RCC 7860 (cell line): ENCODE measurements at places on chromosomes 5 and 9.
A peak's percentile ranks its signal among the peaks of the same experiment; 100 is the strongest.

- DNase-seq, result no peak
Observed at GRCh38 chr5:128038643-128039042, 44.9 kb upstream of the SLC12A2 start.

GRCh38 chr9:20002011-20002410, 213.2 kb upstream of the SLC24A2 start:
- no peak for DNase-seq

DNA sequence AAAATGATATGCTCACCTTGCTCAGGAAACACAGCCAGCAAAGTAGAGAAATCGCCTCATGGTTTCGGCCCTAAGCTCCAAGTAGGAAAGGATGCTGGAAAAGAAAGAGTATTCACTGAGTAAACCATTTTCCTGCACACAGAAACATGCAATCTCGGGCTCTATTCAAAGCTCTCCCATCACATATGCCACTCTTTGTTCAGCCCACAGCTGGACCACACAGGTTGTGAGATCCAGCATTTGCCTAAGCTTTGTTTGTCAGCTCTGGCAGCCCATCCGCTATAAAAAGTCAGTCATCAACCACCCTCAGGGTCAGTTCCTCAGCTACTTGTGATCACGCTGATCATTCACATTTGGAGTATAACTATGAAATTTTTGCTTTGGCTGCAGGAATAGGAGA, 96.5 kb upstream of the SMARCA2 start:
- no peak for DNase-seq

GRCh38 chr5:169788168-169788567, 151.1 kb downstream of the DOCK2 start:
- DNase-seq, result peak; percentile 89

- peak; percentile 44 for DNase-seq
Observed at GRCh38 chr5:170100066-170100943, 5.4 kb upstream of the FOXI1 start.

DNA sequence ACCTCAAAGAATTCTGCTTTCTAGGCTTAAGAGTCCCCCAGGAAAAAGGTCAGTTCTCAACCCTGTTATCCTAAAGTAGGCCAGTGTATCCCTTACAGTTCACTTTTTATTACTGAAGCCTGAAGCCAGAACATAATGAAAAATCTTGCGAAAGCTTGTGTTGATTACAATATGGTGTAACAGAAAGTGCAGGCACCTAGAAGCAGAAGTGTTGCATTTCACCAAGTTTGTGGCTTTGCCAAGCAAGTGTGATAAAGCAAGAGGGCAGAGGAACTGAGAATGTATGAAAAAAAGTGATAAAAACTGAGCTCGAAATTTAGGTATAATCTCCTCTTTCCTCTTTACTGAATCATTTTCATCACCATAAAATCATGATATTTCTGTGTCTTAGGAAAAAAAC, 26.2 kb downstream of the AGTPBP1 start:
- no peak for DNase-seq

GRCh38 chr9:12503606-12504122, 189.5 kb upstream of the TYRP1 start:
- no peak for DNase-seq

- peak; percentile 72 for DNase-seq
Observed at GRCh38 chr5:73823508-73823925, 197.5 kb downstream of the ARHGEF28 start.

GRCh38 chr5:179217356-179217755, 127.9 kb downstream of the ADAMTS2 start:
- DNase-seq, result no peak

DNA sequence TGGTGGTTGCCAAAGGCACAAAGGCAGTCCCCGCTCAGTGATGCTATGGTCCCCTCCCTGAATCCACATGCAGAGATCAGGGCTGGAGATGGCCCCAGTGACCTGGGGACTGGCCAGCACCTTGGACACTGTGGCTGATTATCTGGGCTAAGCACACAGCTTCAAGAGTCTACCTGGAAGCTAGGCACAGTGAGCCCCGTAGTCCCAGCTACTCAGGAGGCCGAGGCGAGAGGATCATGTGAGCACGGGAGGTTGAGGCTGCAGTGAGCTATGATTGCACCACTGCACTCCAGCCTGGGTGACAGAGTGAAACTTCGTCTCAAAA, 8.3 kb upstream of the SCGB3A1 start:
- no peak for DNase-seq

GRCh38 chr9:93068956-93069355, 10.5 kb downstream of the SUSD3 start:
- no peak for DNase-seq

DNA sequence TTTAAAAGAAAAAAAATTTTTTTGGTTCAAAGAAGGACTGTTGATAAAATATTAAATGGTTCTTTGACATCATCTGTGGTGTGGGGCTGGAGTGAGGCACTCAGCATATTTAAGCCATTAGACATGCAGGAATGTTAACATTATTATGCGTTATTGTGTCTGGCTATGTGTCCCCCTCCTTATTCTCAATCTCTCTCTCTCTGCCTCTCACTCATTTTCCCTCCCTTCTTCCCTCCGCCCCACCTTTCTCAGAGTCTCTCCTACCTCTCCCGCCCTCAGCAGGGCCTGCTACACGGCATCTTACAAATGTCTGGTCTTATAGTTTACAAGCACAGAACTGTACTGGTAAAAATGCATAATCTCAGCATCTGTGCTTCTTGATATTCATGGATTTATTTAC, 287.8 kb upstream of the TMEM161B start:
- no peak for DNase-seq

GRCh38 chr5:33608344-33609041, 167.7 kb downstream of the TARS1 start:
- DNase-seq, result no peak

- DNase-seq, result no peak
Observed at GRCh38 chr5:42636425-42636824, 120.2 kb upstream of the CCDC152 start.

GRCh38 chr5:171816666-171817065, 31.0 kb downstream of the SMIM23 start:
- no peak for DNase-seq

- DNase-seq, result no peak
Observed at GRCh38 chr5:75524071-75524470, 12.4 kb downstream of the POLK start.

- DNase-seq, result no peak
Observed at GRCh38 chr5:91219091-91219802, 163.9 kb downstream of the ARRDC3 start.

- no peak for DNase-seq
Observed at GRCh38 chr9:121670431-121670830, 19.0 kb downstream of the DAB2IP start.

DNA sequence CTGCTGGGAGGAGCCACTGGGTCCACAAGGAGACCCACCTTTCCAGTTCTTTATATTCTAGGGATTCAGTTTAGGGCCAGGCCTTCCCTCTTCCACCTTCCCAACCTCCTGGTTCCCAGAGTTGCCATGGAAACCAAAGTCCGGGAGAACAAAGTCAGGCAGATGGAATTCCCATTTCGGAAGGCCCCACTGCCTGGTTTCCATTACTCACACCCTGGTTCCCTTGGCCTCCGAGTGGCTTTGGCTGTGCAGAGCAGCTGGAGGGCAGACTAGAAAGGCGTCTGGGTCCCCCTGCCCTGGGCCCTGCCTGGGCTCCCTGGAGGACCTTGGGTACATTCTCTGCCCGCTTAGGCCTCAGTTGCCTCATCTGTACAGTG, 136.1 kb downstream of the RGS3 start:
- DNase-seq, result peak; percentile 55

DNA sequence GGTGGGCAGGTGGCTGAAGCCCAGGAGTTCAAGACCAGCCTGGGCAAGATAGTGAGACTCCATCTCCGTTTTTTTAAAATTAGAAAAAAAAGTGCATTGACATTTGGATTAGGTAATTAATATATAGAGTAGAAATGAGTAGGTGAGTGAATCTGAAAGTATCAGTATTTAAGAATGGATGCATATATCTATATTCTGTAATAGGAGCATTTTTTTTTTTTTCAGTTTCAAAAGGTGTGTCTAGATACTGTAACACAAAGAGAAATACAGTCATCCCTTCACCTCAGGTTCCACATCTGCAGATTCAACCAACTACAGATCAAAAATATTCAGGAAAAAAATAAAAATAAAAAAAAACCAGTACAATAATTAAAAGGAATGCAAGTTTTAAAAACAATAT, 50.8 kb downstream of the RBM27 start:
- DNase-seq, result no peak

DNA sequence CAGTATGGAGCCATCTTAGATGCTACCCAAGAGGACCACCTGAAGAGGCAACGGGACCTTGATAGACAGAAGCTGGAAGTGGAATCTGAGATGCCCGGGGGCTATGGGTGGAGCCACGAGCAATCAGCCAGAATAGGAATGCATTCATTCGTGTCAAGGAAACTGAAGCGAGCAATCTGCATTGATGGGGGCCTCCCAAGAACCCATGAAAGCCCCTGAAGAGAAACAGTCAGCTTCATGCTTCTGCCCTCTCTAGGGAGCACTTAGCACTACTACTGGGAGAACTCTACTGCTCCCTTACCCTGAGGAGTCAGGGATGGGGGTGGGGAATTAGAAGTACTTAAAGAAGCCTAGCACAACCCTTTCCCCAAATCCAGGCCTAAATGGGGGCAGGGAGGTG, 51.9 kb upstream of the TCERG1 start:
- no peak for DNase-seq

GRCh38 chr5:43389679-43390329, 22.4 kb downstream of the CCL28 start:
- DNase-seq, result peak; percentile 93

DNA sequence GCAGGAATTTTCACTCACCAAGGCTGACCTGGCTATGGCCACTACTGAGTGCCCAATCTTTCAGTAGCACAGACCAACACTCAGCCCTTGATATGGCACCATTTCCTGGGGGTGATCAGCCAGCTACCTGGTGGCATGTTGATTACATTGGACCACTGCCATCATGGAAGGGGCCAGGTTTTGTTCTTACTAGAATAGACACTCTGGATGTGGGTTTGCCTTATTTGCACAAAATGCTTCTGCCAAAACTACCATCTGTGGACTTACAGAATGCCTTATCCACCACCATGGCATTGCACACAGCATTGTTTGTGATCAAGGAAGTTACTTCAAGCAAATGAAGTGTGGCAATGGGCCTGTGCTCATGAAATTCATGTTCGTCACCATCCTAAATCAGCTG, 69.7 kb upstream of the SH3GL2 start:
- DNase-seq, result no peak

GRCh38 chr5:38258042-38258318, 379 bp upstream of the EGFLAM start:
- DNase-seq, result no peak

DNA sequence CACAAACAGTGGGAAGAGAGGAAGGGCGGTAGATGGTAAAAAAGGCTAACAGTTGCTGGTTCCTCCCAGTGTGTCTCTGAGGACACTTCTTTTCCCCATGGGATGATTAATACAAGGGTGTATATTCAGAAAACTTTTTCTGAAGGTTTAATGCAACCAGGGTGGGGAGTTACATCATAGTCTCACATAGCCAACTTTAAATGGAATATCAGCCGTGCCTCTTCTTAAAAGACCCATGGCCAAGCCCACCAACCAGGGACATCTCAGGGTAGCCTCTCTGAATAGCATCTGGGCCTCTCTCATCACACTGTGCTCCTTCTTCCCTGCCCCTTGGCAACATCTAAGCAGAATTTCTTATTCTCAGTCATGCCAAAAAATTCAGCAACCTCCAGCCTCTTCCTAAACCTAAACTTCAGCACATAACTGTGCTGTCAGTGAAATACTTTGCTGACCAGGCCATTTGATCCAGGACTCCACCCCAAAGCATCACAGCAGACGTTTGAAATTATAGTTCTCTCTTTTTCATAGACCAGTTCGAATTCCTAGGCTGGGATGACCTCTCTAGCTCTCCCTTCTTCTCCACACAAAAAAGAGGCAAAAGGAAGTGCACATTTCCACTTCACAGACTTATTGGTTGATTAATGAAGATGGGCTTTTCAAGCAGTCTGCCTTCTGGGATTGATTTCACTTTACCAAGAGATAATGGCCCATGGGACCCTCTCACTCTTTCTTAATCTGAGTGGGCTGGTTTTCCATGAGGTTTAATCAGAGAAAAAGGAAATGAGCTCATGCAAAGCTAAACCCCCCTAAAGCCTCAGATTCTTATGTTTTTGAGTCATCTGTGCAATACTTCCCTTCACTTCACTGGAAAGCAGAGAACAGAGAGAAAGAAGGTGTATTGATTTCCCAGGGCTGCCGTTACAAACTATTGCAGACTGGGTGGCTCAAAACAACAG, 85.1 kb upstream of the RAI14 start:
- peak; percentile 66 for DNase-seq

- DNase-seq, result no peak
Observed at GRCh38 chr5:122985006-122985700, 51.4 kb downstream of the PPIC start.

GRCh38 chr5:124652514-124652819, 94.0 kb downstream of the ZNF608 start:
- DNase-seq, result no peak

DNA sequence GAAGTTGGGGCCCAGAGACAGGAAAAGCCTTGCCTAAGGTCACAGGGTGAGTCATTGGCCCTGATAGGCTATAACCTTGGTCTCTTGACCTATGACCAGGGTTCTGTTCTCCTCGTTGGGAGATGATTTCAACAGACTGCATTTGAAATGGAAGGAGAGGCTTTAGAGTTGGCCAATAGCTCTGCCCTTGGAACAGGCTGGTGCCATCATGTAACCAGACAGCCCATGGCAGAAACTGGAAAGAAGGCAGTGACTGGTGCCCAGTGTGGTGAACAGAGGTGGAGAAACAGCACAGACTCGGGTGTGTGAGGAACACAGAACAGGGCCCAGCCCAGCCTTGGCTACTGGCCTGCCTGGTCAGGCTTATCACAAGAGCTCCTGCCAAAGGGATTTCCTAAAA, 109.8 kb upstream of the SLC25A48 start:
- DNase-seq, result no peak

DNA sequence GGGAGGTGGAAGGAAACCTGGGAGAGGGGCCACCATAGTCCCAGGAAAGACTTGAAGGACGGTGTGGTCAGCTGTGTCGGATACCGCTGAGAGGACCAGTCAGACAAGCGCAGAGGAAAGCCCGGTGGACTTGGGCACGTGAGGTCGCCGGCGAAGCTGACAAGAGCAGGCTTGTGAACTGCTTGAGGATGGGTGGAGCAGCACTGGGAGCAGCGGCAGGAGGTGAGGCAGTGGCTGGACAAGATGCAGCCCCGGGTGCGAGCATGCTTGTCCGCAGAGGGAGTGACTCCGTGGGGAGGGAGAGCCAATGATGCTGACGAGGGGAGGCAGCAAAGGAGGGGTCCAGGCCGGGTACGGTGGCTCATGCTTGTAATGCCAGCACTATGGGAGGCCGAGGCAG, 18.3 kb upstream of the CD74 start:
- no peak for DNase-seq

DNA sequence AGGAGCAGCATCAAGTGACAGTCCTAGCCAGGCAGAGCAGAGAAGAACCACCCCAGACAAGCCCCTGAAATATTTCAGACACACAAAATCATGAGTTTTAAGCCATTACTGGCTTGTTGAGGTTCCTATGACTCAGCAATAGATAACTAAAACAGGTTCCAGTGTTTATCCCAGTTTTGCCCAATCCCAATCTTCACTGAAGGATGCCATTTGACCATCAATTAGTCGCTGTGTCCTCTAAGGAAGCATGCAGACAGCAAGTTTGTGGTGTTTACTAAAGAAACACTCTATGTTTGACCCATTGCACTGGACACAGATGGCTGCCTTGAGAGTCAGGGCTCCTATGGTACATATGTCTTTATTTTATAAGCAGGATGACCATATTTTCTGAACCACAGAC, 186.7 kb downstream of the SYK start:
- no peak for DNase-seq

- DNase-seq, result peak; percentile 47
Observed at GRCh38 chr9:74803376-74804017, 84.2 kb downstream of the TRPM6 start.

GRCh38 chr5:111681414-111682120, 75.4 kb downstream of the NREP start:
- no peak for DNase-seq
